ENCODE measurements at places on chromosomes 16 and 17.

DNA sequence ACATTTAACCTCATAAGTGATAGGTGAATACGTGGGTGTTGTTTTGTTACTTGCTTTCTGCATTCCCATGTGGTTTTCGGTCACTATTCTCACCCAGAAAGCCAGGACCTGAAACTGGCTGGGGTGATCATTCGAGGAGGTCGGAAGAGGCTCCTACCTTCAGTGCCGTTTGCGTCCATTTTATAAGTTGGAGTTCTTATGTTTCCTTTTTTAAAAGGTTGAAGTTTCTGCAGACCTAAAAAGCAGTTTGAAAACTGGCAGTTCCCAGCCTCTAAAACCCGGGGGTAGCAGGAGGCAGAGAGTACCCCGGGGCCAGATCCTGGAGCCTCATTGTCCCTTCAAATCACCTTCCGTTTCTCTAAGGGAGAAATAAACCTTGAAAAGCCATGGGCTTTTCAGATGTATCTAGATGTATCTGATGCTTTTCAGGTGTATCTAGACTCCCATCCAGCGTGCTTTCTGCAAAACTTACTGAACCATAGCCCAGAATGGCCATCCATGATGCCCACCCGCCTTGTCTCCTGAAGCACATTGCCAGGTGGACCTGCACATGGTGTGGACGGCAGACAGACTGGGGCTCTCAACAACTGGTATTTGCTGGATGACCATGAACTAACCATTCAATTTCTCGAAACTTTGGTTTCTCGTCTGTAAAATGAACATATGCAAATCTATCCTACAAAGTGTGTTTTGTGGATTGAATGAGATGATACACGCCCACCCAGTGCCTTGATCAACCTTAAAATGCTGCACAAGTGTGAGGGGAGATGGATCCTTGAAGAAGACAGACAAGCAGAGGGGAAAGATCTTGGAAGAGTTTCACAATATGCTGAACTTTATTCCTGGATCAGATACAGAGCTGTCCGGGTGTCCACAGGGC lies 1.3 kb downstream of the NLRC5 start:
- no peak for DNase-seq

- DNase-seq: no peak
These were observed 19.7 kb downstream of the METRNL start for GRCh38 chr17:83099086-83099555.

DNA sequence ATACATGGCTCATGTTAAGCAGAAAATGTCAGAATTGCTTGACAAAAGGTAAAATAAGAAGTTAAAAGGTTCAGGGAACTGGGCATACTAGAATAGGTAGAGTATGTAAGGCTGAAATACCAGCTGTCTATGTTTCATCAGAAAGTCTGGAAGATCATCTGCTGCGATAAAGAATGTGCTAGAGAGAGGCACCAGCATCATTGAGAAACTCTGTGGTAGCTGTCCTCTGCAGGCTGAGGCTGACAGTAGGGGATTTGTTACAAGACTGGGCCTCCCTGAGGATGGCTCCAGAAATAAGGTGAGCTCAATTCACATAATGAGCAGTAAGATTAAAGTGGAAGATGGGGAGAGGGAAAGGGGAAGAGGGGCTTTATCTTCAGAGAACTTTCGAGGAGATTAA lies 4.5 kb upstream of the ZNF287 start:
- no peak for DNase-seq

- DNase-seq: peak; percentile 43
These were observed at the start of gene KCNAB3 for GRCh38 chr17:7929158-7930023. Gene KCNAB3 (minus strand): TSS chr17:7929856. CDS start chr17:7929435, 421 bp downstream.

- DNase-seq: no peak
These were observed 53.6 kb upstream of the ATF7IP2 start for GRCh38 chr16:10332241-10332640.

DNA sequence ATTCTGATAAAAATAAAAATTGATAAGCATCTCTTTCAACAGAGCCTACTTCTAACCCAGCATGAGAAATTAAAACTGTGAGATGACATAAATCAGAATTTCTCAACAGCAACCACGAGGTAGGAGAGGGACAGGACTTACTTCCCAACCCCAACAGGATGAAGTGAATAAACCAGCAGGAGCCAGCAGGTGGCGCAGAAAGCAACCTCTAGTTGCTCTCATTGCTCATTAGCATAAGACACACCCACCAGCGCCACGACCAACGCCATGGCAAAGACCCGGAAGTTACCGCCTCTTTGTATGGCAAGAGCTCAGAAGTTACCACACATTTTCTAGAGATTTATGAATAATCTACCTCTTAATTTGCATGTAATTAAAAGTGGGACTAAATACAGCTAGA lies 189.4 kb upstream of the CDH8 start:
- peak; percentile 42 for DNase-seq

DNA sequence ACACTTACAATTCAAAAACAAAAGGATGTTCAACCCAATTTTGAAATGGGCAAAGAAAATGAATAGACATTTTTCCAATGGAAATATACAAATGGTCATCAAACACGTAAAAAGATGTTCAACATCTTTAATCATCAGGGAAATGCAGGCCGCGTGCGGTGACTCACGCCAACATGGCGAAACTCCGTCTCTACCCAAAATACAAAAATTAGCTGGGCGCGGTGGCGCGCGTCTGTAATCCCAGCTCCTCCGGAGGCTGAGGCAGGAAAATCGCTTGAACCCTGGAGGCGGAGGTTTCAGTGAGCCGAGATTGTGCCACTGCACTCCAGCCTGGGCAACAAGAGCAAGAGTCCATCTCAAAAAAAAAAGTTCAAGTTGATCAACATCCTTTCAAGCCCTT lies 1.8 kb upstream of the CLUAP1 start:
- no peak for DNase-seq

DNA sequence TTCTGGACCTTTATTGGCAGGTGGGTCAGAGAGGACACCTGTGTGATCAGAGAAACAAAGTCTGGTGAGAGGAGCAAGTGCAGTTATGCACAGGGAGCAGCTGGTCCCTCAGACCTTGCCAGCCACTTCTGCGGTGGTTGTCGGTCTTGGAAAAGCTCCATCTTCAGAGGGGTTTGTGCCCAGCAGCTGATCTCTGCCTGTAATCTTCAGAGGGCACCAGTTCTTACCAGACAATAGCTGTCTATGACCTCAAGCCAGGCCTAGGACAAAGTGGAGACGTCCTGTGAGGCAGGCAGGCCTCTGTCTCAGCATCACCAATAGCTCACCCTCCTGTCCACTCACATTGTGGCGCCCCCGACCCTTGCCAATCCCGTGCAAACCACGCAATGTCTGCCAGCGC lies 66.5 kb upstream of the TBX2 start:
- no peak for DNase-seq

DNA sequence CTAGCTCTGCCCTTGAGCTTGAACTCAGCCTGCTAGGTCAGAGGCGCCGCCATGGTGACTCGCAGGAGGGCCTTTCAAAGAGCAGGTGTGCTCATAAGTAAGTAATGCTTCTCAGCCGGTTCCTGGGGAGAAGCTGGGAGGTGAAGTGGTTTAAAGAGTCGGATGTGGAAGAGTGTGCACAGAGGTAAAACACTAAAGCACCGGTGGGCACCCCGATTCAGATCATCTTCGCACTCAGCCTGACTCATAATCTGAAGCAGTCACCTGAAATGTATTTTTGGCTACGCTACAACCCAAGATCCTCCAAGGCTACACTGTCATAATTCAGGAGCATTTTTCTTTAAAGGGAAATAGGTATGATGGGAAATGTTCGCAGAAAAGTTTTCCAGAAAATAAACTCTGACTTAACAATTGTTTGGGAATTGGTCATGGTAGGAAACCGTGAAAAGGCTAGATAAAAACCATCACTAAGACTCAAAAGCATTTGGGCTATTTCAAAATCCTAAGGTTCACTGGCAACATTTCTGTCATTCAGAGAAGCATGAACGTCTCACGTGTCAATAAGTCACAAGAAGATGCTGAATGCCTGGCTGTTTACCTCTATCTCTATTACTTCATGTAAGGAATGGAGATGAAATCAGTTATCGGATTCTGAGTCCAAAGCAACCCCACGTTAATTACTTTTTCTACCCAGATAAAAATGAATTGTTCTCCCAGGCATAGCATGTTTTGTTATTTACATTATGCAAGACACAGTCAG lies 17.8 kb downstream of the CDH8 start:
- no peak for DNase-seq

GRCh38 chr17:80367503-80367902 lies 47.5 kb upstream of the ENDOV start:
- DNase-seq: no peak

GRCh38 chr17:29613352-29613837 lies 9.3 kb downstream of the CORO6 start:
- DNase-seq: peak; percentile 98

DNA sequence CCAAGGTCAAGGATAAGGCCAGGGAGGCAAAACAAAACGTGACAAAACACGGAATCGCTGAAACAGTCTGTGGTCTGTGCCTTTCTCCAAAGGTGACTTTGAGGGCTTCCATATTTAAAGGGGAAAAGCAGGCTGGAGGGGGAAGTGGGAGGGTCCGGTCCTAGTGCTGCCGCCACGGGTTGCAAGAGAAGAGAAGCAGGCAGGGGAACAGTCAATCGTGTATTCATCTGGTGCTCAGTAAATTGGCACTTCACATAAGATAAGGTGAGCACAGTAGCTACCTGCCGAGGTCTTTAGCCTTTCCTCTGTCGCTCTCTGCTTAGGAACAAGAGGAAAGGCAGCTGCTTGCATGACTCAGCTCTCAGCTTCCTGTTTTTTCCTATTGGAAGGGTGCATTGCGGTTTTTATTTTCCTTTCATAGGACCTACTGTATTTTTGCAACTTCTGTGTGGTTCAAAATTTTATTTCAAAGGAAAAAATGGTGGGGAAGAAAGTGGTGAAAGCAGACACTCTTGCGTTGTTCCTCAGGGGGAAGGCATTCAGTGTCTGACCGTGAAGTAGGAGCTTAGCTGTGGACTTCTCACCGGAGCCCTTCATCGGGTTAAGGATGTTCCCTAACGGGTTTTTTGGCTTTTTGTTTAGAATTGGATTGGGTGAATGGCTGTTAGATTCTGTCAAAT lies 7.1 kb upstream of the LGALS3BP start:
- DNase-seq: no peak

DNA sequence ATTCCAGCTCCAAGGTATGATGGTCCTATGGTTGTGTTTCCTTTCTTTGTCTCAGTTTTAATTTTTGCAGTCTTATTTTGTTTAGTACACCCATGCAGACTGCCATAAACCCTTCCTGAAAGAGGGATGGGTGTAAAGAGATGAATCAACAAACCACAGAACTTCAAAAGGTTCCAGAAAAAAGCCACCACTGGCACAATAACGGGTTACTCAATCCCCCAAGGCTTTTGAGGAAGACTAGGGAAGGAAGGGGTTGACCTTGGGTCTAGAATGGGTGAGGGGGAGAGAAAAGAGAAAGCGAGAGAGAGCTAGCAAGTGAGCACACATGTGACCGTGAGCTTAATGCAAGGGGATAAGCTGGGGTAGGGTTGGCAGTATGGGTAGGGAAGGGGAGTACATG lies 168.1 kb downstream of the XYLT1 start:
- no peak for DNase-seq

DNA sequence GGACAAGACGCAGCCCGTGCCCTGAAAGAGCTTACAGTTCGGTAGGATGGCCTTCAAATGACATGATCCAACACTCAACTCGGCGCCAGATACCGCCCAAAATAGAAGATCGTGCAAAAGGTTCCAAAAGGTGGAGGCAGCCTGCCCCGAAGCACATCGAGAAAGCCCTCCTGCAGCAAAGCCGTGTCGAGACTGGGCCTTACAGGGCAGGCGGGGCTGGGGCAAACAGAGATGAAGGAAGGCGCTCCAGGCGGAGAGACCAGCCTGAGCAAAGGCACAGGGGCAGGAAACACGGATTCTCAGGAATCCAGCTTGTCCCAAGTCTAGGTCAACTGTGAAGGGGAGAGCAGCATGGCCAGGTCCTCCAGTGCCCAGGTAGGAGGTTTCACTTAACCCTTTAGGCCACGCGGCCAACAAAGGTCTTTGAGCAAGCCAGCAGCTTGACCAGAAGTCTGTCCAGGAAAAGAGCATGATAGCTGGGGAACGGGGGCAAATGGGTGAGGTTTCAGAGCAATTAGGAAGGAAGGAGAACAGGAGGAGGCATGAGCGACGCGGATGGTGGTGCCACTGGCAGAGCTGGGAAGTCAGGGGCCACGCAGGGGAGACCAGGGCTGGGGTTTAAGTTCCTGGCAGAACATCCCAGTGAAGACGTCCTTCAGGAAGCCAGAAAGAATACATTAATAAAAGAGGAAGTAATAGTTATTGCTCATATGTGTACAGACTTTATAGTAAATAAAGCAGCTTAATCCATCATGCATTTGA lies 21.2 kb upstream of the EIF1 start:
- DNase-seq: no peak

GRCh38 chr17:46763416-46763815 lies 55.1 kb downstream of the WNT3 start:
- DNase-seq: no peak

GRCh38 chr17:28261219-28261618 lies 57.8 kb upstream of the TMEM97 start:
- DNase-seq: no peak

- DNase-seq: no peak
These were observed 58.9 kb upstream of the CIBAR2 start for GRCh38 chr16:85171004-85171758.

DNA sequence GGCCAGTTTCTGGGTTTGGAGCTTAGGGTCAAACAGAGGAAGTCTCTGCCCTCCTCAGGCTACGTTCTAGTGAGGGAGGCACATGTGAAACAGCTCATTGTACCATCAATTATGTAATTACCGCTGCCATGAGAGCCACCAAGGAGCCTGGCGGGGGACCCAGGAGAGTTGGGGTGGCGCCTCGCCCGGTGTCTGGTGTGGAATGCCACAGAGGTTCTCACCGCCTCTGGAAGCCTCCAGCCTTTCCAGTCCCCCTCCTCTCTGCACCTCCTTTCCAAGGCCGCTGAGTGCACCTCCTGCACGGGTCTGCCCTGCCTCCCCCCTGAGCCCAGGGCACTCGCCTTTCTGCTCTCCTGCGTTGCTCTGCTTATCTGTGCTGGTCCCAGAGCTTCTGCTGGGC lies 51.4 kb downstream of the SREBF1 start:
- no peak for DNase-seq

- peak; percentile 45 for DNase-seq
These were observed 650 bp downstream of the KIAA0753 start for GRCh38 chr17:6639586-6640535.

- no peak for DNase-seq
These were observed 88.2 kb downstream of the CHD9 start for GRCh38 chr16:53142823-53143568.

- no peak for DNase-seq
These were observed 1.6 kb downstream of the KIF22 start for GRCh38 chr16:29791845-29792807.

DNA sequence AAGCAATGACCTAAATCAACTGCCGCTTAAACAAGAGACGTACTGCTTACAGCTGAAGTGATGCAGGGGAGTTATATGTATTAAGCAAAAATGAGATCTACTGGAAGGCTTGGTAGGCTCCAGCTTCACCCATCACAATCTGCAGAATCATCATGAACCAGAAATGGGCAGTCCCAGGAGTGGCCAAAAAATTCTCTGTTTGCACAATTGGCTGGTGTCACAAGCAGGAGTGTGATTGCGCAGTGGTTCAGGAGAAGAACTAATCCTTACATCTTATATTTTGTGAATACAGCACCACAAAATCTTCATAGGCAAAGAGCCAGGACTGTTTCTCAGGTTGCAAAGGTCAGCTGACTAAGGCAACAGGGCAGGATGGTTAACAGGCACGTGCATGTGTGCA lies 75.9 kb downstream of the CES1 start:
- DNase-seq: no peak

Measured in stimulated activated naive CD8-positive, alpha-beta T cell treated with anti-CD3 and anti-CD28 coated beads, Interleukin-15, Interleukin-2, amounts not matched to agents 100 U/mL and 50 U/mL, for 24 hours (primary cell).